ENCODE measurements at places on chromosomes 1 and 21.

GRCh38 chr21:37063433-37063832 lies 9.4 kb downstream of the PIGP start:
- DNase-seq: no peak

- DNase-seq: no peak
These were observed 26.4 kb downstream of the HSPG2 start for GRCh38 chr1:21910558-21911204.

GRCh38 chr1:14725695-14726094 lies 127.2 kb downstream of the KAZN start:
- no peak for DNase-seq

DNA sequence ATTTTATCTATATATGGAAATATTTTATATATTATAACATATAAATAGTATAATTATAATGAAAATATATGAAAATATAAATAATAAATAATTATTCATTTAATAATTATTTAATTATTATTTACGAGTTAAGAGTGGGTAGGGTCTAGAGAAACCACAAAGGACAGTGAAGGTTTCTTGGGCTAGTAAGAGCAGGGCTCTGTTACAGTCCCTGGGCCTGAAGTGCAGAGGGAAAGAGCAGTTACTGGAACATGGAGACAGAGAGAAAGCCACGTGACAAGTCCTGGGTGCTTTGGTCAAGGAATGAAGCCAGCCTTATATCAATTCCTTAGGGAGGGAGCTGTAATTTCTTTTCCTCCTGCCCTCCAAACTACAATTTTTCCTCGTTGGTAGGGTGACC lies 117.2 kb upstream of the OLIG2 start:
- no peak for DNase-seq

GRCh38 chr1:85606414-85606800 lies 25.8 kb downstream of the CCN1 start:
- DNase-seq: no peak

GRCh38 chr1:63730211-63730610 lies 43.6 kb upstream of the ROR1 start:
- DNase-seq: no peak

DNA sequence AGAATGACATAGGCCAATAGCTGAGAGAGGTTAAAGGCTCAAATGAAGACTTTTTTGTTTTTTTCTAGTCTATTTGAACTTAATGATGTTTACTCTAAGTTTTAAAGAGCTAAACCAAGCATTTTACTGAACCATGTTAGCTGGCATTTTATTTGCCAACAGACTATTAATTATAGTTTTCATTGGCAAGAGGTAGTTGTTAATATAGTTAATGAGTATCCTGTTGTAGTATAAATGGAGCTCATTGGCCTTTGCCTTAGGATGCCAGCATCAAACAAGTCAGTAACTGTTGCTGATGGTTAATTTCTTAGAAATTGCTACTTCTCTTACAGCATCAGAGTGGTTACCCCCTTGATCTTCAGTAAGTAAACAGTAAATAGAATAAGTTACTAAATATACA lies 339.0 kb upstream of the B3GALT2 start:
- no peak for DNase-seq

DNA sequence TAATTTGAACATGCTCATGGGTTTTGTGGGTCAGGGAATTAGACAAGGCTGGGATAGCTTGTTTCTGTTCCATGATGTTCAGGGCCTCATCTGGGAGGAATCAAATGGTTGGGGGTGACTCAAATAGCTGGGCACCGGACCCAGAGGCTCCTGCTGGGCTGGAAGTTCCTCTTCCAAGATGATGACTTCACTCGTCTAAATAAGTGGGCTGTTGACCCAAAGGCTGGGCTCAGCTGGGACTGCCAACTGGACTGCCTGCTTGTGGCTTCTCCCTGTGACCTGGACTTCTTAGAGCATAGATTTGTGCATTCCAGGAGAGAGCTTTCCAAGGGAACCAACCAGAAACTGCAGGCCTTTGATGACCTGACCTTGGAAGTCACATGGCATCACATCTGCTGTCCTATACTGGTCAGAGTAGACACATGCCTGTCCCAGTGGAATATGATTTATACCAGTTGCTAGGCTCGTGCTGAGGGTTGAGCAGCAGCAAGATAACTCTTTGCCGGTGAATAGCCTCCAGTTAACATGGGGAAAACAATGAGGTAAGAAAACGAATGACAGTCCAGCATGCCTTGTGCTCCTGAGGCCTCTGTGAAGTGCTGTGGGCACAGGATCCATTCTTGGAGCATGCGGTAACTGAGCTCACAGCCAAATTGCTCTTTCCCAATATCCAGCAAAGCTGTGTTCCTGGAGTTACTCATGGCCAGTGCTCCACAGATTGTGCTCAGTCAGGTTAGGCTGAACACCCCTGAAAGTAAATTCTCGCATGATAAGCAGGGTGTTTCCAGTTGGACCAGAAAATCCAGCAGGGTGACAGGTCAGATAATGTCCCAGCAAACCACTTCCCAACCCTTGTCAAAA lies 272.9 kb upstream of the TMEM51 start:
- no peak for DNase-seq

DNA sequence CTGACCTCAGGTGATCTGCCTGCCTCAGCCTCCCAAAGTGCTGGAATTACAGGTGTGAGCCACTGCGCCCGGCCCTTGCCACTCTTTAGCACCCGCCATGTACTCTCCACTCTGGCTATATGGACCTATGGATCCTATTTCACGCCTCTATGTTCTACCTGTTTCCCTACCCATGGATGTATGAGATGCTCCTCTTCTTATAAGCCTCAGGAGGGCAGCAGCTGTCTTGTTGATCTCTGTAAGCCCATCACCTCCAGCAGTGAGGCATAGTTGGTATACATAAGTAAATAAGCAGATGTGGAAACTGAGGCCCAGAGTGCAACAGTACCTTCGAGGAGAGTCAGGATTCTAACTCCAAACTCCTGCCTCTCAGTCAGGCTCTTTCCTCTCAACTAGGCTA lies 24.7 kb upstream of the ARTN start:
- DNase-seq: no peak

- no peak for DNase-seq
These were observed 66.7 kb downstream of the TLR5 start for GRCh38 chr1:223076362-223076761.

DNA sequence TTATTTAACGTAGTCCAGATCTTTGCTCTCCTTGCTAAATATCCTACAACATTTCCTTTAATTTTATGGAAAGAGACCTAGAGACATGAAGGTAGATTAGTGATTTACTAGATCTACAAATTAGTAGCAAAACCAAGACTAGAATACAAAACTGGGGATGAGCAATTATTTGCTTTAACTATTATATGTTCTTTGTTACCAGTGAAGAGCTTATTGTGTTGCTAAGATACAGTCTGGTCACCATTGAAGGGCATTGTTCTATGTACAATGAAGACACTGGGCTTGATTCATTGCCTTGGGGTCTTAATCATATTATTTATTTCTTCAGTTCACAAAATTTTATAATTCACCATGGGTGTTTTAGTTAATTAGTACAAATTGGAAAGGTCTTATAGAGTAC lies 88.3 kb downstream of the S1PR1 start:
- DNase-seq: no peak
